NCI-H2029 (cell line): ENCODE measurements at places on chromosomes 1 and 21.

DNA sequence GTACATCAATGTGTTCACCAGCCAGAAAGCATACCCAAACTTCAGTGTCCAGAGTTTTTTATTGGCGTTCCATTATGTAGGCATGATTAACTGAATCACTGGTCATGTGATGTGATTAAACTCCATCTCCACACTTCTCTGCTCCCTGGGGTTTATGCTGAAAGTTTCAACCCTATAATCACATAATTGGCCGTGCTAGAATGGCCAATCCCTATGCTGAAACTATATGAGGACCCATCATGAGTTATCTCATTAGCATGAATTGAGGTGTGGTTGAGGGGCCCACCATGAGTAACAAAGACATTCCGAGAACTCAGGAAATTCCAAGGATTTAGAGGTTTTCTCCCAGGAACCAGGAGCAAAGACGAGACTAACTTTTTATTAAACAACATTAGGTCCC, 31.8 kb upstream of the FBXO28 start:
- DNase-seq = no peak

DNA sequence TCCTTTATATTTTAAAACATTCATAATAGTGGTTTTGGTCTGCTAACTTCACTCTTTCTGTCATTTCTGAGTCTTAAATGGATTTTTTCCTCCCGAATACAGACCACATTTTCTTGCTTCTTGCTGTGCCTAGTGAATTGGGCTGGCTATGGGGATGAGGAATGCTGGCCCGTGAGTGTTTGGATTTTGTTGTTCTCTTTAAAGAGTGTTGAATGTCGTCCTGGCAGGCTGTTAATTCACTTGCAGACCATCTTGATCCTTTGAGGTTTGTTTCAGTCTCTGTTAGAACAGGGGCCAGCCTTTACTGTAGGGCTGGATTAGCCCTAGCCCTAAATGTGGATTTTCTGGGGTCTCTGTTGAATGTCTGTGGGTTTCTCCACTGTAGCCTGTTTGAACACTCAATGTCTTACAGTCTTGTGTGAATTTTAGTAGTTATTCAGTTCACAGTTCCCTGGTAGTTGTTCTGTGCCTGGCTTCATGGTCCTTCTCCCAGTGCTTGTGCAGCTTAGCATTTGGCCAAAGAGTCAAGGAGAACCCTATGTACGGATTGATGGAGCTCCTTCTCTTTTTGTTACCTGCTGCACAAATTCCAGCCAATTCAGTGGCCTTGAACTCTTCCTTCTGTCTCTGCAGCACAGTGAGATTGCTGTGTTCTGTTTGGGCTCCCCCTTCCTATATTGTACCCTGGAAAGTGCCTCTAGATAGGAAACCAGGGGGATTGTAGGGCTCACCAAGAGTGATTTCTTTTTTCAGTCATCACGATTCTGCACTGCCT, 95.7 kb downstream of the DYRK1A start:
- DNase-seq = no peak

- no peak for DNase-seq
Observed at GRCh38 chr1:37722181-37723071, 30.1 kb downstream of the CDCA8 start.

DNA sequence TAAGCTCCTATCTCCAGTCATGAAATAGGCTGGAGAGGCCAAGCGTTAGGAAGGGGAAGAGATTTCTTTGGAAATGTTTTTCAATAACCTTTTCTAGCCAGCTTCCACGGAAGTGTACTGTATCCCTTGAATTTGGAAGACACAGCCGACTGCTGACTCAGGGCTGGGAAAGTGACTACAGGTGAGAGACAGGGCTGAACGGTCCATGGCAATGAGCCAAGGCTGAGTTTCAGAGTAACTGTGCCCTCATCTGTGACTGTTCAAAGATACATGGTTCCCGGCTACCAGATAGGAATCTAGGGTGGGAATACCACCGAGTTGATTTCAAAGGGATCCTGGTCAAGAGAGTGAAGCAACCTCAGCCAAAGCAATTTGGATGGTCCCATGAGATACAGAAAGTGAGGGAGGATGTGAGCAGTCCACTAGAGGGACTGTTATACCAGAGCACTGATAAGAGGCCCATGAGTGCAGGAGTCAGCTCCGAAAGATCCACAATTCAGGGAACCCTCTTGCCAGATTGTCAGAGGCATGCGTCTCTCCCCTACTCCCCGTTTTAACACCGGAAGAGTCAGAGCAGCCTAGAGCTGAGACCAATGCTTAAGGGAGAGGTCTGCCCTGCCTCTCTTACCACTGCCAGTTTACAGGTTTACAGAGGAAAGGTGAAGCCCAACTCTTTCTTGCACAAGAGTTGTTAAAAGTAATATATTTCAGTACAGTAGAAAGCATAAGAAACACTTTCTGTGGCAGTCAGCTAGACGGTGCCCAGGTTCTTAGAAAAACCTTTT, 3.2 kb upstream of the KRTAP19-8 start:
- DNase-seq = no peak

- DNase-seq = no peak
Observed at GRCh38 chr1:41019353-41019745, 2.2 kb downstream of the SLFNL1 start.

DNA sequence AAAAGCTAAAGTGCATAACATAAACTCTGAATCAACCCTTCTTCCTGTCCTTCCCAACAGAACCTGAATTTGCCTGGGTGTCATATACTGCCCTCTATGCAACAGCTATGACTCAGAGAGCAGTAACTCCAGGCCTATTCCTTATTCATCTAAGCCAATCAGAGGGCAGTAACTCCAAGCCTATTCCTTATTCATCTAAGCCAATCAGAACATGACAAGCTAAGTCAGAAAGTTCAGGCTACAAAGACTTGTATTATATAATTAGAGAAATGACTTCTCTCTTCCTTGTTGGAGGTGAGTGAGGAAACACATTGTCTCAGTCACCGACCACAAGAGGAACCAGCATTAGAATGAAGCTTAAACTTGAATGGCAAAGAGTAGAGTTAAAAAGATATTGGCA, 26.2 kb upstream of the TADA1 start:
- no peak for DNase-seq

DNA sequence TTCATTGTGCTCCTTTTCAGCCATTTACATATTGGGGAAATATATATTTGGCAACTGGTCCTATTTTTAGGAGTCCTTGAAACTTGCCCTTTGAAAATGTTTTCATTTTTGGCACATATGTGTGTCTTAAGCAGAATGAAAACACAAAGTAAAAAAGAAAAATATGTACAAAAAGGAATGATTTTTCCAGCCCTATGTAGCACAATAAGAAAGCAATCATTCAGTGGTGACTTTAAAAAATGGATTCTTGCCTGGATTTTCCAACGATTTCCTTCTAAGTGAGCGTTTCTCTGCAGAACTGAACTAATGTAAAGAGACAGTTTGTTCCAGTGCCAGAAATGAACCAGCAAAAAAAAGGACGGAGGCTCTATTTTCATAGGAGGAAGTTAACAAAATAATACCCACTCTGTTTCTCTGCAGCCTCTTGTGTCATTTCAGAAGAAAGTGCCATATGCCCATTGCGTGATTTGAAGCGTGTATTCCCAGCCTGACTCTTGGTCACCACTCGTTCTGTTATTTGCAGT, 340.1 kb downstream of the SETD4 start:
- DNase-seq = no peak

GRCh38 chr1:206834711-206835110, 30.7 kb upstream of the IL20 start:
- DNase-seq = no peak
